ENCODE measurements at places on chromosomes 11 and 22.

DNA sequence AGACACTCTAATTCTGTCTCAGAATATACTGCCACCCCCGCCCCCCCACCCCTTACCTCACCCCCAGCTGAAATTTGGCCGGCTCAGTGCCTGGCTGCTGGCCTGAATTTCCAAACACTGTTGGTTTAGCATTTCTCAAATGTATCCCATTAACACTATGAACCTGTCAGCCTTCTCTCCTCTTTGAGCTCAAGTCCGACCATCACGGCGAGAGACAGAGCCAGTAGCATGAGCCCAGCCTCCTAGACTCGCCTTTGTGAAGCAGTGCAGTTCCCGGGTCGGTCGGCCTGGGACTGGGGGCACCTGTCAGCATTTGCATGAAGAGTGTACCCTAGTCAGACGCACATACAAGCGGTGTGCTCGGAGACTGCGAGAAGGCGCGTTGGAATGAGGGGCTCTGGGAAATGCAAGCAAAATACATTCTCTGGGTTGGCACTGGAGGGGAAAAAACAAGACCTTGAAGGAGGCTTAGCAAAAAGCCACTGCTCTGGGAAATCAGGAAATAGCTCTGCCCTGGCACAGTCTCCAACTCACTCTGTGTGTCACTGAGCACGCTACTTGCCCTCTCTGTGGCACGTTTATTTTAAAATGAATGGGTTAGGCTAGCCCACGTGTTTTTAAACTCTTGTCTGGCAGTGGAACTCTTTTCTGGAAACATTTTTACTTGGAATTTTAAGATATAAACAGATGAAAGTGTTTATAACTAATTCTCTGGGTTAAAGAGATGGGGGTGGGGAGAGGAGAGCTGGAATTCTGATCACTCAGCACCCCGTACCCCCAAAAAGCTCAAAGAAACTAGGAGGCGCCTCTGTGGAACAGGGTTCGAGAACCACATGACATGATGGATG lies 108.3 kb downstream of the TIMP3 start:
- no peak for DNase-seq

DNA sequence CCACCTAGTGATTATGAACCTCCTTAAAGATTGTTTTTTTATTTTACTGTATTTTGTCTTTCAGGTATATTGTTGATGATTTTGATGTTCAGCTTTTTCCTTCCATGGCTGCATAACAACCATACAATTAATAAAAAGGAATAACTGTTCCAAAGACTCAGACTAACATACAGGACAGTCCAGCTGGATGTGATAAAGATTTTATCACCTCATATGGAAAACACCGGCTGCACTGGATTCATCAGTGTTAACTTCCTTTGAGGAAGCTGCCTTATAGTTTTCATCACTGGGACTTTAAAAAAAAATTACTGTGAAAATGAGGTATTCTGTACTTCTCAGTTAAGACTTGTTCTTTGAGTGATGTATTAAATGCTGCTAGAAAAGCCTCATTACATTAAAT lies 19.5 kb downstream of the AQP11 start:
- DNase-seq, result no peak

DNA sequence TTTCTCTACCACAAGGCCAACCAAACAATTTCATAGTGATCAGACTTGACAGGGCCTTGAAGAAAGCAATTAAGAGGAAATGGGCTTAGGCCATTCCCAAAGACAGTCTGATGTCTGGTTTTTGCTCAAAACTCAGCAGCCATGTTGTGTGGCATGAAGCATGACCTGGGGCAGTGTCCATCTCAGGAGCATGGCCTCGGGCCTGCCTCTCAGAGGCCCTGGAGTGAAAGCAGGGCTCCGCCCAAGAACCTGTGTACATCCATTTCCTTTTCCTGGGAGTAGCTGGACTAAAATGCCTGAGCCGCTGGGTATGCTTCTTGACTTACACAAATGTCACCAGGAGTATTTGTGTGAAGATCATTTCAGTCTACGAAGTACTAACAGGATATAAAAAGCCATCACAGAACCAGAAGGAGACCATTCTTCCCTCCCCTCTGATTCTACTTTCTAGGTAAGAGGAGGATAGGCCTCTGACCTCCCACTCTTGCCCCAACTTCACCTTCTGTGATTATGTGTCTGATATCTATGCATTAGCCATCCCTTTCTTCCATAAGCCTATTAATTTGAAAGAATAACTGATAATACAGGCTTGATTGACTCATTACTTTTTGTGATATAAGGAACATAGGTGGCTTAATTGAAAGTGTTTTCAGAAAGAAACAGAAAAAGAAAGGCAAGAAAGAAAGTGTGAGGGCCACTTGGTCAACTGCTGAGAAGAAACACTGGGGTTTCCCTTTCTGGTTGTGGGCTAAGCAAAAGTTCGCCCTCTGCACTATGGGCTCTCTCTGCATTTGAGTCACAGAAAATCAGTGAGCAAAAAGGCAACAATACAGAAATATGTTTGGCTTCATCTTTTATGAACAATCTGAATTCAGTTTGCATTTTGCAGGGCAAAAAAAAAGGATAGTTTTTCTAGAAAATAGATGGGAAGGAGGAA lies 188.6 kb upstream of the MTMR2 start:
- no peak for DNase-seq

DNA sequence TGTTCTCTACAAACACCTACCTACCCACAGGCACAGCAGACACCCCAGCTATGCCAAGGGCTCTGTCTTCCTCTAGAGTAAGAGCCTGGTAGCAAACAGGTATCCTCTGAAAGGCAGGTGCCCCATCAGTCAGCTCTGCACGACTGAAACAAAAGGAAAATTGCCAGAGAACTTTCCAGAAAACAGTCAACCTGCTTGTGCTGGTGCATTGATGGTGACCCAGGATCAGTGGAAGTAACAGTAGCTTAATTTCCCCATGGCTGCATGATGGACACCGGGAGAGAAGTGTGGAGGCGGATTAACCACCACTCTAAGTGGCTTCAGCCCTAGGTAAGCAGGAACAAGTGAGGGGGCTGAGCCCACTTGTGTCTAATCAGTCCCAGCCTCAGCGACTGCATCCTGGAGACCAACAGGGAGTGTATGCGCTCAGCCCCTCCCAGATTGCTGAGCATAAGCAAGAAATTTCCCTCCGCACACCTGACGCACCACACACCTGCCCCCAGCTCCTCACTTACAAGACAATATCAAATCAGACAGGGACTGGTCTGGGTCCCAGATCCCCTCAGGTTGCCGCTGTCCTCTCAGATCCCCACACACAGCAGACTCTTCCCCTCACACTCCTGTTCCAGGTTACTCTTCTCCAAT lies 70.7 kb upstream of the IGLL5 start:
- DNase-seq, result no peak

DNA sequence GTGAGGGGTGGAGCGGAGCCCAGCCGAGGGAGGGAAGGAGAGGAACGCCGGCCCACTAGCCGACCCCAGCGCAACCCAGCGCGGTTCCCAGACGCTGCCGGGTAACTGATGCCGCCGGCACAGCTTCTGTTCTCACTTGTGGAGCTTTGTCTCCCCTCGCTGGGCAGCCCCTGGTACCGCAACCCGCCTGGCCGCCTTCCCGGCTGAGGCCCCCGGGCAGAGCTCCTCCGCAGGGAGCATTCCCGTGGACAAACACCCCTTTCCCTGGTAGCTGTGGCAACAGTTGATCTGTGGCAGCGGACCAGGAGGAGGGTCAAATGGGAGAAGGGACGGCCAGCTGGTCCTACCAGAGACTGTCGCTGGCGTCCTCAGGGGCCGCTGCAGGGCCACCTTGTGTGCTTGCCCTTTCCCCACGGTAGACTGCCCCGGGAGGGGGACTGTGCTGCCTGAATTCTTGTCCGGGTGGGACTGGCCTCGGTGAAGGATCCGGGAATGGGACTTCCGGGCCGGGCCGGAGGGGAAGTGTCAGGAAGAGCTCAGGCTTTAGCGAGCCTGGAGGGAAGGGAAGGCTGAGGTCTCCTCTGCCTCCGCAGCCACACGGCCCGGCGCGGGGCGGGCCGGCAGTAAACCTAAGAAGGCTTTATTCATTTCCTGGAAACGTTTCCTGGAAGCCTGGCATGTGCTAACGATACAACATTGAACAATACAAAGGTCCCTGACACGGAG lies 468.0 kb downstream of the OPCML start:
- no peak for DNase-seq

DNA sequence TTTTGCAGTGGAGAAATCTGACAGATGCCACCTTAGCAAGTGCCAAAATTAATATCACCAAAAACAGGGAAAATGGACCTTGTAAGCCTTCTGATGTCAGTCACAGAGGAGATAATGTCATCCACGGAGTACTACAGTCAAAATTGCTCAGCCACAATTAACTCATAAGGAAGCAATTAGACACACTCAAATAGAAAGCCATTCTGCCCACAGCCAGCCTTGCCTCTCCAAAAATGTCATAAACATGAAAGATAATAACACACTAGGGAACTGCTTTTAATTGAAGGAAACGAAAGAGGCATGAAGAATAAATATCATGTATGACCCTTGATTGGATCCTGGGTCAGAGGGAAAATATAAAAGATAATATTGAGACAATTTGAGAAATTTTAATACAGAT lies 505.6 kb upstream of the API5 start:
- no peak for DNase-seq

DNA sequence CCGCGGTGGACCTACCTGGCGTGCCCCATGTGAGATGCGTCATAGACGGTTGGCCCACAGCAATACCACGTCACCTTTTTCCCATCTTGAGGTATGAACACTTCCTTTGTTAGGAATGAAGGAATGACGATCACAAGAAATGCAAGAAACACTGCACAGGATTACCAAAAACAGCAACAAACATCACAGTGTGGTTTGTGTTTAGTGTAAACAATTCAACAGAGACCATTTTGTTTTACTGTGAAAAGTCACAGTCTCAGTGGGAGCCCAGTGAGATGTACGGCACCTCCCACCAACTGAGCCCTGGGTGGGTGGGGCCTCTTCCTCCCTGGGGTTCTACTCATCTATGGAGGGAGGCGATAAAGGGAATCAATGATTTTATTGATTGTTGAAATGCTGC lies 16.3 kb downstream of the CARS1 start:
- DNase-seq, result no peak

GRCh38 chr11:92324890-92325289 lies 100.3 kb downstream of the FAT3 start:
- no peak for DNase-seq

DNA sequence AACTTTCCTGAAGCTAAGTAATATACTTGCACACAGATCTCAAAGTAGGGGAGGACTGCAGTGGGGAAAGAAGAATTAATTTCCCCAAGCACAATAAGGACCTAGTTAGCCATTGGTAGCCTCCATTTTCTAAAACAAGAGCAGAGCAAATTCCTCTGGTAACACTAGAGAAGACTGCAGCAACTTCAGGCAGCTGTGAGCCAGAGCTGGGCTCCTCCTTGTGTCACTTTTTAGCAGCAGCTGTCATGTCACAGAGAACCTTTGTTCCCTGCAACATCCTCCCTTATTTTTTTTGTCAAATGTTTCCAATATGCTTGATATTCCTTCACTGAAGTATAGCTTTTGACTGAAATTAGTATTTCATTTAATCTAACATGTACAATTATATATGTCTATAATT lies 54.4 kb downstream of the RRAS2 start:
- DNase-seq, result no peak

DNA sequence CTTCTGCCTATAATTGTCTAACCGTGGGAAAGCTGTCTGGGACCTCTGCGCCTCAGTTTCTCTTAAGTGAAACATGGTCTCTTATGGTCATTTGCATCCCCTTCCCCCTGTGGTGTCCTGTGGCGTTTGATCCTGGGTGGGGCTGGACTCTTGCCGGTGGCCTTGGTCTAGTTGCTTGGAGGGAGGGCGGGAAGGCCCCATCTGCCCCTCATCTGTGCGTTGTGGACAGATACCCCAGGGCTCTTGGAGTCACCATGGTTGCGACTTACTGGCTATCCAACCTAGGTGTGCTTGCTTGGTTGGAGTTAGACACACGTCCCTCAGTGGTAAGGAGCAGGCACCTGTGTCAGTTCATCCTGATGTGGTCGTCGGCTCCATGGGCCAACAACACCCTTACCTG lies 15.2 kb downstream of the SHANK3 start:
- peak; percentile 3 for DNase-seq

DNA sequence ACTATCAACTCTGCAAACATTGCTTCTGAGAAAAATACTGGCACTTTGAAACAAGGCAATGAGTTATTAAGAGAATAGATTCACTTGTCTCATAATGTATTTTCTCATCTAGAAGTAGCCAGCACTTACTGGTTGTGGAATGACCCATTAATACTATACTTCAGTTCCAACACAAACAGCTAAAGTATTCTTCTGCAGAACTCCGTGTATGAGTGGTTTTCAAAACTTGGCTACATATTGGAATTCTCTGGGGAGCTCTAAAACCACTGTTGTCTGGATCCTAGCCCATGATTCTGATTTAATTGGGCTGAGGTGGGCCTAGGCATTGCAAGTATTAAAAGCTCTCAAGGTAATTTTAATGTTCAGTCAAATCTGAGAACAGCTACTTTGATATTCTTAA lies 1416.4 kb upstream of the RAG2 start:
- DNase-seq, result no peak

DNA sequence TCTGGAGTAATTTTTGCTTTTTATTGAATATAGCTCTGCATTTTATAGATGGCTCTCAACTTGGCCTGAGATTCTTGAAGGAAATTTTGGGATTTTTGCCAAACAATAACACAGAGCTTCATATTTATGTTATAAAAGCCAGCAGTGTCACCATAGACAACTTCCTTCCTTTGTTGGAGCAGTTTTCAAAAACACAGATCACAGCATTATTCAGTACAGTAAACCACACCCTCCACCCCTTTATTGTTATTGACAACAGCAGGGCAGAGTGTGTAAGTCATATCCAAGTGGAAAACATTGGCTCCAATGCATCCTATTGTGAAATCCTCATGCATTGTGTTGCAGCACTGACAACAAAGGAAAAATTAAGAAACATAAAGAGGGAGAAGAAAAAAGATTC lies 62.6 kb upstream of the PRSS23 start:
- no peak for DNase-seq

- DNase-seq, result no peak
Observed at GRCh38 chr11:10551290-10551592, 10.3 kb upstream of the RNF141 start.

DNA sequence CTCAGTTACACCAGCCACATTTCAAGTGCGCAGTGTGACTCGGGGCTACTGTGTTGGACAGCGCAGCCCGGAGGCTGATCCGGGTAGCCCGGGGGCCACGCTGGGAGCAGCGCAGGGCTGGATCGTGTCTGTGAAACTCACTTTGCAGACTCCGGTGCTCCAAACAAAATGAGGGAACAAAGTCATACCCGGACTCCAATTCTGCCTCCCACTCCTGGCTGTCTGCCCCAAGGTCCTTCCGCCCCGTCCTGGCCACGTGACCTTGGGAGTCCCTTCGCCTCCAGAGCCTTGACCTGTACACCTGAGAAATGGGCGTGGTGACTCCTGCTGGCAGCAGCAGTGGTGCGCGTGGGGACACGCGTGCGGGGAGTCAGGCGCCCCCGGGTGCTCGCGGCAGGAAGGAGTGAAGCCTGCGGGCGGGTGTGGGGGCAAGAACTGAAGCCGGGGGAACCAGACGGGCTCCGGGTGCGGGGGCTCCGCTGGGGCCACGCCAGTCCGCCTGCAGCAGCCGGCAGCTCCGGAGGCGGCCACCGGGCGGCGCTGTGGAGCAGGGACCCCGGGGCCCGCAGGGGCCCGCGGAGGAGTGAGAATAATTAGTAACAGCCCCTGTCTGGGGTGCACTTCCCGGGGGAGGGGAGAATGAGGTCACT lies 42.4 kb downstream of the KCNJ4 start:
- DNase-seq, result no peak

- no peak for DNase-seq
Observed at GRCh38 chr11:34546511-34547209, 33.1 kb upstream of the ELF5 start.

Data from omental fat pad (tissue), 4 donors.